ENCODE measurements at places on chromosomes 2 and 18. TPM values are rescaled to one million over a fixed set of nuclear protein-coding genes. Genes with fewer than 3 reads are reported as not detected.

- H3K27ac ChIP-seq = no peak overlapping the region
- no peaks in the 10 kb centered on the region for H3K27me3 ChIP-seq
- no peaks in the 10 kb centered on the region for H3K4me1 ChIP-seq
Measured at GRCh38 chr2:12465631-12466135, 251.1 kb upstream of the TRIB2 start.

DNA sequence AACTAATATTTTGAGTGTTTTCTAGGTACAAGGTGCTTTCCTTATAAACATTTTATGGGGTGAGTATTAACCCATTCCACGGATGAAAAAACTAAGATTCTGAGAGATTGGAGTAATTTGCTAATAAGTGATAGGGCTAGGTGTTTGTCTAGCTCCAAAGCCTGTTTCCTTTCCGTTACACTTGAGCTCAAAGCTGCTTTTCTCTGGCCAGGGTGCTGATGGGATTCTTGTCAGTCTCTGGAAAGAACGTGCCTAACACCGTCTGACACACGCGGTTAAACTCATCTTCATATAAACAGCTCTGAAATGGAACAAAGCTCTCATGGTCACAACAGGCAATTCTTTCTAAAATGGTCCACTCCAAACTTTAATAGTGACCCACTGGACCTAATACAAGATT is 2.0 kb upstream of the ANKRD29 start:
- no peaks in the 10 kb centered on the region for H3K36me3 ChIP-seq
- no peak overlapping the region for H3K4me3 ChIP-seq
- H3K27me3 ChIP-seq = peaks cover 66% of the 10 kb centered on the region
- H3K27ac ChIP-seq = no peak overlapping the region
- DNase-seq = no peak

Gene CHST9
- not detected for total RNA-seq

Gene SPEG
- total RNA-seq = not detected

Gene OR6B2
- not detected for total RNA-seq

Gene VIL1
- total RNA-seq = not detected

Gene PAX3
- not detected for total RNA-seq

All from activated CD4-positive, alpha-beta T cell treated with anti-CD3 and anti-CD28 coated beads, Interleukin-2, amount 10 ng/mL, durations not matched to agents 24 days and 14 days (primary cell).